ENCODE measurements at places on chromosomes 1 and 21. TPM values are rescaled to one million over a fixed set of nuclear protein-coding genes. Genes with fewer than 3 reads are reported as not detected.
A peak's percentile ranks its signal among the peaks of the same experiment; 100 is the strongest.

- H3K27me3 ChIP-seq = no peaks in the 10 kb centered on the region
- H3K36me3 ChIP-seq = no peaks in the 10 kb centered on the region
- peak; percentile 72 for DNase-seq
- H3K27ac ChIP-seq = peak overlapping the region; percentile 56
- peaks cover 18% of the 10 kb centered on the region for H3K4me1 ChIP-seq
These were observed 180.8 kb downstream of the RPS6KC1 start for GRCh38 chr1:213231795-213232231.

DNA sequence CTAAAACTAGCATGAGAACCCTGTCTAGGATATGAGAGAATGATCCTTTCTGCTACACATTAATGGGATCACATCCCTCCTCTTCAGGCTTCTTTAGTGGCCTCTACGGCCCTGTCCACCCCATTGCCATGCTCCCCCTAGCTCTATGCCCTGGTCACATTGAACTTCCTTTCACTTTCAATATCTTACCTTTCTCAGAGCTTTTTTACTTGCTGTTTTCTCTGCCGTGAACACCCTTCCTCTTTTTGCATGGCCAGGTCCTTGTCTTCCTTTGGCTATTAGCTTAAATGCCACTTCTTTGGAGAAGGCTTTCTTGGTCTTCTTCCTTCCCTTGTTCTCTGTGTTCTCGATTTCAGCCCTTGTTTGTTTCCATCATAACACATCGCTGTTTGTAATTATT is 97.4 kb downstream of the GIPC2 start:
- no peak overlapping the region for H3K27ac ChIP-seq
- H3K36me3 ChIP-seq = no peaks in the 10 kb centered on the region
- no peak for DNase-seq

DNA sequence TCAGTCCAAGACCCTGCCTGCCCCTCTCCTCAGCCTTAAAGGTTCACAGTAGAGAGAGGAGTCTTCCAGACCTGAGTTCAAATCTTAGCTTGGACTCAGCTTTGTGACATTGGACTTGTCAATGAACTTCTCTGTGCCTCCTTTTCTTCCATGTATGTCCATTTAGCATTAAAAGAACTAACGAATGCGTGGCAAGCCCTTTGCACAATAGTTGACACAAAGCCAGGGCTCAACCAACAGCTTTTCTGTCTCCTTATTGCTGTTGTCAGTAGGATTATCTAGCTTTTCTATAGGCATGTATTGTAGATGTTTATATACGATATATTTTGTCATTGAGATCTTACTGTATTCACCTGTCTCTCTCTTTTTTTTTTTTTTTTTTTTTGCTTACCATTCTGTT is 450.8 kb downstream of the PTPRU start:
- H3K4me3 ChIP-seq = no peak overlapping the region
- no peak overlapping the region for H3K27ac ChIP-seq
- no peak for DNase-seq
- no peaks in the 10 kb centered on the region for H3K36me3 ChIP-seq

DNA sequence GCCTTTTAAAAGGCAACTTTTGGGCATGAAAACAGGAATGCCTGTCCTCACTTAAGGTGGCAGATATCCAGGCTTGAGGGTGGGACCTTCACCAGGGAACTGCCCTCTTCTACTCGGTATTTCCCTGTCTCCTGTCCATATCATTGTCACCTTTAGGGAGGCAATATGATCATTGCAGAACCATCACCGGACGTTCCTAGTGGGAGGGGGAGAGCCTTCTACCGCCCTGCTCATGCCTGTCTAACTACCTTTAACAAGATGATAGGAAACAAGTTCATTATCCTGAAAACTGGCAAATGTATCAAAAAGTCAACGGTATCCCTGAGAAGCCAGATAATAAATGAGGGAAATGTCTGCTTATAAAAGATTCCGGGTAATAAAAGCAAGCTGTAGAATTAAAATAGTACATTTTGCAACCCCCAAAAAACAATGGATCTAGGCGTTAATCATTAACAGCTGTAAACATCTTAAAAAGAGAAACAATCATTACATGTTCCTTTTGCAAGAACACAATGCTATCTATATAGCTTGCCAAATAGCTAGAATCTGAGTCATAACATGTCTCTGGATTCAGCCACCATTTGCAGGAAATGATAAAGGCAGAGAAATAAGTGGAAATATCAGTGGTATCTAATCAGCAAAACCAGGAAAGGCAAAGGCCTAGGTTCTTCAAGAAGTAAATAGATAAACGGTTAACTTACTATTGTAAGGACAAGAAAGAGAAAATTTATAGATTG is 852.9 kb upstream of the ADGRL4 start:
- H3K27ac ChIP-seq = no peak overlapping the region
- H3K27me3 ChIP-seq = no peaks in the 10 kb centered on the region
- H3K4me1 ChIP-seq = no peaks in the 10 kb centered on the region
- H3K36me3 ChIP-seq = no peaks in the 10 kb centered on the region

IFNLR1 gene
- under 0.01 TPM for total RNA-seq

GRCh38 chr21:42012344-42012743 is 2.2 kb upstream of the ZBTB21 start:
- H3K27ac ChIP-seq = no peak overlapping the region
- no peak for DNase-seq
- H3K36me3 ChIP-seq = peaks cover 5% of the 10 kb centered on the region

PALMD gene
- total RNA-seq = 5.6 TPM

DNA sequence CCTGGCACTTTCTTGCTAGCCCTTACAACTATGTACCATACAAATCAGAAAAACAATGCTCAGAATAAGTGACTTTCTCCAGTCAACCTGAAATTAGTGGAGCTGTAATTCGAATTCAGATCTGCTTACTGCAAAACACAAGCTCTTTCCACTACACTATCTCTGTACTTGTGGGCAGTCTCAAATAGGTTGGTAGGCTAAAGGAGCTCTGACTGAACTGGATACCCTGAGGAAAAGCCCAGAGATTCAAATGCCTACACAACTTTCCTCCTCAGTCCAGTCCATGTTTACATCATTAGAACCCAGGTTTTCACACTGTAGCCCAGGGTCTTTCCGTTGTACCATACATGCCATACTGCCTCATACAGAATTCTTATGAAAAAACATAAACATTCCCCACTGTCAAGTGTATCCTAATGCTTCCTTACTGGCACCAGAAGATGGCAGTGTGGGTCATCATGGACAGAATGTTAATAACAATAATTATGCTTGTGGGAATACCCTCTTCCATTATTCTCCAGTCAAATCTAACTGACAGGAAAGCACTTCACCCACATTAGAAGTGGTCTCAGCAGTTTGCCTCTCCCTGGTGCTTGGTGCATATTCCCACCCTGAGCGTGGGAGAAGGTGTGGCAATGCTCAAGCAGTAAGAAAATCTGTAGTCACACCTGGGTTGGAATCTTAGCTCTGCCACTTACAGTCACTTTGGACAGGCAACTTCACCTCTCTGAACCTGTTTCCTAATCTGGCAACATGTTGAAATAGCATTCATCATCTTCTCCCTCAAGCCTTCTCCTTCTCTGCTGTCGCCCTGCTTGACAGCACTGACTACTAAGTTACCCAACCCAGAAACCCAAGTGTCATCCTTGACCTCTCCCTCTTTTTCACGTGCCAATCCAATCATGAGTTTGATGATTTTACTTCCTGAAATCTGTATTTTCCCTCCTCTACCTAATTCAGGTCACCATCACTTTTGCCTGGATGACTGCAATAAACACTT is 14.4 kb upstream of the ZFYVE9 start:
- no peaks in the 10 kb centered on the region for H3K36me3 ChIP-seq
- H3K4me1 ChIP-seq = no peaks in the 10 kb centered on the region
- no peak overlapping the region for H3K27ac ChIP-seq
- peaks cover 2% of the 10 kb centered on the region for H3K27me3 ChIP-seq
- H3K4me3 ChIP-seq = no peak overlapping the region

KCNA3 gene
- total RNA-seq = not detected

DNA sequence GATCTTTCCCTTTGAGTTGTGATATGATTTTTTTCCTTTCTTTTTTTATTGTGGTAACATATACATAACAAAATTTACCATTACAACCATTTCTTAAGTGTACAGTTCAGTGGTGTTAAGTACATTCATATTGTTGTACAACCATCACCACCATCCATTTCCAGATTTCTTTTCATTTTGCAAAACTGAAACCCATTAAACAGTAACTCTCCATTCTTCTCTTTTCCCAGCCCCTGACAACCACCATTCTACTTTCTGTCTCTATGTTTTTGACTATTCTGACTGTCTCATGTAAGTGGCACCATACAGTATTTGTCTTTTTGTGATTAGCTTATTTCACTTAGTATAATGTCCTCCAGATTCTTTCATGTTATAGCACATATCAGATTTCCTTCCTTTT is 30.3 kb downstream of the CEP350 start:
- no peaks in the 10 kb centered on the region for H3K27me3 ChIP-seq
- H3K27ac ChIP-seq = no peak overlapping the region
- DNase-seq = no peak
- H3K36me3 ChIP-seq = peaks cover 5% of the 10 kb centered on the region
- H3K4me3 ChIP-seq = no peak overlapping the region

GRCh38 chr1:93685918-93686317 is 4.3 kb upstream of the BCAR3 start:
- no peaks in the 10 kb centered on the region for H3K27me3 ChIP-seq

- H3K27me3 ChIP-seq = no peaks in the 10 kb centered on the region
- H3K36me3 ChIP-seq = no peaks in the 10 kb centered on the region
- no peaks in the 10 kb centered on the region for H3K4me1 ChIP-seq
- no peak for DNase-seq
These were observed 24.4 kb upstream of the DEPDC1 start for GRCh38 chr1:68521286-68521685.

- no peak overlapping the region for H3K4me3 ChIP-seq
- H3K27me3 ChIP-seq = no peaks in the 10 kb centered on the region
- no peaks in the 10 kb centered on the region for H3K36me3 ChIP-seq
- no peaks in the 10 kb centered on the region for H3K4me1 ChIP-seq
- DNase-seq = no peak
These were observed 26.5 kb downstream of the LRRC38 start for GRCh38 chr1:13487143-13487868.

- no peak overlapping the region for H3K4me3 ChIP-seq
- H3K4me1 ChIP-seq = peaks cover 29% of the 10 kb centered on the region
- no peak for DNase-seq
- H3K36me3 ChIP-seq = peaks cover 4% of the 10 kb centered on the region
These were observed 33.9 kb downstream of the APP start for GRCh38 chr21:26136671-26137070.

DNA sequence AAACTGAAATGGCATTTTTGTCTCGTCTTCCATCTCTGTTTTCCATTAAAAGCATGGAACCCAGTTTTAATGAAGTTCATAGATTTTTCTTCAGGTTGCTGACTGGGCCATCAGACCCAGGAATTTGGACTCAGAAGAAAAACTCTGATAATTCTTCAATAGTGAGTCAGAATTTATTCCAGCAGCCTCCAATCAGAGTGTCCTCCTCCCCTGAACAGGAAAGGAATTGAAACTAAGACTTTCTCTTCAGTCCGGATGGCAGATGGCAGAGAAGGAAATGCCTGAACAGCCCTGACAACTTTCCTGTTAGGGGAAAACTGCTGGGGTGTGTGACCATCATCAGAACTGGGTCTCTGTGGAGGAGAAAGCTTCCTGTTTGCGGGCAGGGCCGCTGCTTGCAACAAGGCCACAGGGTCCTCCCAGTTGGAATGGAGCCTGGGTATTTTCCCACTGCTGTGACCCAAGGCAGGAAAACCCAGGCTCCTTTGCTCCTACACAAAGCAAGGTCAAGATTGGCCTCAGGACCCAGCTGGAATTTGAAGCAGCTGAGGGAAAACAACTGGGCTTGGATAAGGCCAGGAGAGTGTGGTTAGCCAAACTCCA is 20.7 kb downstream of the CD34 start:
- peaks cover 33% of the 10 kb centered on the region for H3K4me1 ChIP-seq
- DNase-seq = peak; percentile 93
- peak overlapping the region; percentile 60 for H3K4me3 ChIP-seq
- H3K36me3 ChIP-seq = no peaks in the 10 kb centered on the region
- no peaks in the 10 kb centered on the region for H3K27me3 ChIP-seq
- peak overlapping the region; percentile 91 for H3K27ac ChIP-seq

HSD3B1 gene
- not detected for total RNA-seq

MRAP gene
- total RNA-seq = 0.59 TPM

GRCh38 chr21:29231756-29232529 is 66.8 kb upstream of the BACH1 start:
- H3K36me3 ChIP-seq = no peaks in the 10 kb centered on the region
- peak overlapping the region; percentile 78 for H3K27ac ChIP-seq
- no peaks in the 10 kb centered on the region for H3K27me3 ChIP-seq

DNA sequence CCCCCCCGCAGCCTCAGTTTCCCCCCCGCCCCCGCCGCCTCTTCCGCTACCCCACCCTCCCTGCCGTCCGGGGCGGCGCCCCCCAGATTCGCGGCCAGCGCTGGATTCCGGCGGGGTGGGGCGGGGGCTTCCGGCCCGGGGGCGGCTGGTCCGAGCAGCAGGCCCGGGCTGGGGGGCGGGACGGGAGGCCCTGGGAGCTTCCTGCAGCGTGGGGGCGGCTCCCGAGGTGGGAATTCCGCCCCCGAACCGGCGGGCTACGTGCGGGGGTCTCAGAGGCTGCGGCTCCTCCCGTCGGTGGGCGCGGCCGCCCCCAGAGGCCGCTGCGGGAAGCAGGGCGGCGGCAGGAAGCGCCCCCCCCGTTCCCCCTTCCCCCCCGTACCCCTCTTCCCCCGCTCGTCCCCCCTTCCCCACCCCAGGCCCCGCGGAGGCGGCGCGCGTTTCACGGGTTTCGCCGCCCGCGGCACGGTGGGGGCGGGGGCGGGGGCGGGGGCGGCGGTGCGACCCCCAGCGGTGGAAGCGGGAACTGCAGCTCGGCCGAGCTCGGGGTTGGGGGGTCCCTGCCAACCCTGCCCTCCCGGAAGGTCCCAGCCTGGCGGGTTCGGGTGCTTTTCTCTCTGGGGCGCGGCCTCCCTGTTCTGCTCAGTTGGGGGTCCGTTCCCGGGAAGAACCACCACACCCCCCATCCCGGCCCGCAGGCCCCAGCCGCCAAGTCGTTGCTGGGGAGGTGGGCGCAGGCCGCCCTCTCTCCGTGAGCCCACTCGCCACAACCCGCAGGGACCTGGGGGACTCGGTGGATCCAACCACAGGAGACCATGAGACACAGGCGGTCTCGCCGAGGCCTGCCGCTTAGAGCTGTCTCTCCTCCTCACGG is 76.3 kb downstream of the MORN1 start:
- peaks cover 13% of the 10 kb centered on the region for H3K4me1 ChIP-seq
- no peak overlapping the region for H3K27ac ChIP-seq
- H3K4me3 ChIP-seq = peak overlapping the region; percentile 60
- H3K27me3 ChIP-seq = no peaks in the 10 kb centered on the region
- DNase-seq = peak; percentile 99
- peaks cover 3% of the 10 kb centered on the region for H3K36me3 ChIP-seq

All from osteoblast (primary cell).